Stimulated activated CD4-positive, alpha-beta T cell treated with anti-CD3 and anti-CD28 coated beads, Interleukin-12 subunit alpha, Interleukin-12 subunit beta, amount 100 ng/mL, for 24 hours (primary cell): ENCODE measurements at places on chromosomes 11 and 22.

DNA sequence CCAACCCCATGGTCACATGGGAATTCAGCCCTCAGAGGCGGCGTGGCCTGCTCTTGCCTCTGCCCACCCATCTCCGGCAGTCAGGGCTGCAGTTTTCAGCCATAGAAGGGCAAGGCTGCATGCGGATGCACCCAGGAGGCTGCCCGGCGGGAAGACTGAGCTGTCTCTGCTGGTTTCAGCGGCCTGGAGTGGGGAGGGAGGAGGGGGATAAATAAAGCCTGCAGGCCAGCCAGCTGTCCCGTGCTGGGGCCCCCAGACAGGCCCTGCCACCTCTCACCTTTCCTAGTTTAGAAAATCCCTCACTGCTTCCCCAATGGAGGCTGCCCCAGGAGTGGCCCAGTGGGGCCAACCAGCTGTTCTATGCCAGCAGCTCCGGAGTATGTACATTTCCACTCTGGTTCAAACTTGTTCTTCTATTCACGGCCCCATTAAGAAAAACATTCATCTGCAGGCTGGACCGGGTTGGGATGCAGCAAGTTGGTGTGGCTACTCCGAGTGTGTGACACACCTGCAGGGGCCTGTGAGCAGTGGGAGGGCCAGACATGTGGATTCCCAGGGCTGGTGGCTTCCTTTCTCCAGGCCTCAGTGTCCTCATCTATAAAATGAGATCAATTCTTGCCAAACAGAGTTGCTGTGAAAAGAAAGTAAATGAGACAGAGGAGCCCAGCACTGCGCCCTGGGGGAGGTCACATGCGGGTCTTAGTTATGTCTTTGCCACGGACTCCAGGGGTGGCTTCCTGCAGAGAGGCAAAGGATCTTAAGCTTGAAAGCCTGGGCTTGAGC is 5.0 kb downstream of the MICALL1 start:
- no peak for DNase-seq

GRCh38 chr22:46547179-46547882 is 9.9 kb upstream of the CELSR1 start:
- DNase-seq, result no peak

GRCh38 chr11:118148856-118149255 is 3.8 kb downstream of the SCN4B start:
- DNase-seq, result no peak

DNA sequence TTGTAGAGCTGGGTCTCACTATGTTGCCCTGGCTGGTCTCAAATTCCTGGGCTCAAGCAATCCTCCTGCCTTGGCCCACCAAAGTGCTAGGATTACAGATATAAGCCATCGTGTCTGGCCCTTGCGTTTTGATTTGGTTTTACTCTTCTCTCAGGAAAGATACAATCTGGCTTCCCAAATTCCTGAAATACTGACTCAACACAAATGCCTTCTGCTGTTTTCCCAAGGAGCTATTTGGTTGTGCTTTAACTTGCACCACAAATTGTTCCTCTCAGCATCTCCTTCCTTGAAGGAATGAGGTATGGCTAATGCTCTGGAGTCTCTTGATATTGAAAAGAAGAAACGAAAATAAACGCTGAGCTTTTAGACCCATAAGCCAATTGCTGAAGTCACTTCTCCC is 110.0 kb upstream of the PAX6 start:
- DNase-seq, result no peak

DNA sequence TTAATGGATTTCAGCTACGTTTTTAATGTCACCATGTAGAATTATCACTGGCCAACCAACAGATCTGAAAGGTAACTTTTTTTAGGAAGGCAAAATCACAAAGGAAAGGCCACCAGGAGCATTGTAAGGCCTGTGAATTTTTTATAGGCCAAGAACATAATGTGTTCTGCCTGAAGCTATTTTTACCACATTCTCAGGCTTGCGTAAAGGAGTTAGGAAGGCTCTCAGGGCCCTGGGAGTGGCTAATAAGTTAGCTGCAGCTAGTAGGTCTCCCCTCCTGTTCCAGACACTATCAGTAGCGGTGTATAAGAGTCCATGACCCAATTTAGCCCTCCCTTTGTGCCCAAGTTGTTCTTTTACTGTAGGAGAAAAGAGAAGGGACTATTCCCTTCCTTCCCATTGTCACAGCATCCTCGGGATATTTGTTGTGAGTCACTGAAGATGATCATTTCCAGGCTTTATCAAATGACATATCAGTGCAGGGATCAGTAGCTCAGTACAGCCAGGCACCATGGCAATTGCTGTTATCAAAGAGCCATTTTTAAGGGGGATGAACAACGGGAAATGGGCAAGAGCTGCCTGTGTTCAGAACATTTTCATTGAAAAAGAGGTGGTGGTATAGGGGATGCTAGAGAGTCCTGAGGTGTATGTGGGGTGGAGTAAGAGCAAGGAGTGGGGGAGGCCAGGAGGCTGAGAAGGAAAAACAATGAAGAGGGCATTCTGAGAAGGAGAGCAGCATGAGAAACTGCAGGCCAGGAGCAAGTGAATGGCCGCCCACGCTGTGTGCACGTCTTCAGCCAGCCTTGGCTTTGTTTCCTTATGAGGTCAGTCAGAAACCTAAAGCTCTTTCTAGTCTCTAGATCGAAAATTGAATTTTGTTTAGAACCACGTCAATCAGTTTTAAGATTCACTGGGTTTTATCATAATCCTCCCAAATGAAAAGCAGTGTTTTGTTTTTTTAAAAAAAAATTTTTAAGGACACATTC is 940.3 kb downstream of the NTM start:
- DNase-seq, result no peak

- DNase-seq, result no peak
Measured at GRCh38 chr11:125141178-125141577, 23.4 kb upstream of the PKNOX2 start.

- no peak for DNase-seq
Measured at GRCh38 chr11:56967726-56968125, 21.0 kb upstream of the OR5AK2 start.

- DNase-seq, result no peak
Measured at GRCh38 chr22:36608987-36609386, 80.0 kb upstream of the EIF3D start.
